ENCODE measurements at places on chromosomes 5 and 9.

- no peak for DNase-seq
Measured at GRCh38 chr5:4625206-4625896, 514.8 kb upstream of the ADAMTS16 start.

DNA sequence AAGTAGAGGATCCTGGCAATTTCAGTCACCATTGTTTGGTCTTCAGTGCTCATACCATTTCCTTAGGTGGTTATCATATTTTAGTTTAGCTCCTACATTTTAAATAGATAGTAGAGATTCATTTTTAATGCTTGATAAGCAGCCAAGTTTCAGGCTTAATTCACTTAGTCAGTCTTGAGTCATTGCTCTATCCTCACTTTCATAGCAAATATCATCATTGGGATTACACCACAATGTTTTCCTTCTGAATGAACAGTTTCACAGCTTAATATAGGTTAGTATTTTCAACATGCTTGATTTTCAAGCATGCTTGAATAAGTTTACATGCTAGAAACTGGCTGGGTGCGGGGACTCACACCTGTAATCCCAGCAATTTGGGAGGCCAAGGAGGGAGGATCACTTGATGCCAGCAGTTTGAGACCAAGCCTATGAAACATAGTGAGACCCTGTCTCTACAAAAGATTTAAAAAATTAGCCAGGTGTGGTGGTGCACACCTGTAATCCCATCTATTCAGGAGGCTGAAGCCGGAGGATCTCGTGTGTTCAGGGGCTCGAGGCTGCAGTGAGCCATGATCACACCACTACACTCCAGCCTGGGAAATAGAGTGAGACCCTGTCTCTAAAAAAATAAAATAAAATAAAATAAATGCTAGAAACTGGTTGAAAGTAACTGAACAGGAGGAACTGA is 339.9 kb downstream of the ADGRV1 start:
- no peak for DNase-seq

DNA sequence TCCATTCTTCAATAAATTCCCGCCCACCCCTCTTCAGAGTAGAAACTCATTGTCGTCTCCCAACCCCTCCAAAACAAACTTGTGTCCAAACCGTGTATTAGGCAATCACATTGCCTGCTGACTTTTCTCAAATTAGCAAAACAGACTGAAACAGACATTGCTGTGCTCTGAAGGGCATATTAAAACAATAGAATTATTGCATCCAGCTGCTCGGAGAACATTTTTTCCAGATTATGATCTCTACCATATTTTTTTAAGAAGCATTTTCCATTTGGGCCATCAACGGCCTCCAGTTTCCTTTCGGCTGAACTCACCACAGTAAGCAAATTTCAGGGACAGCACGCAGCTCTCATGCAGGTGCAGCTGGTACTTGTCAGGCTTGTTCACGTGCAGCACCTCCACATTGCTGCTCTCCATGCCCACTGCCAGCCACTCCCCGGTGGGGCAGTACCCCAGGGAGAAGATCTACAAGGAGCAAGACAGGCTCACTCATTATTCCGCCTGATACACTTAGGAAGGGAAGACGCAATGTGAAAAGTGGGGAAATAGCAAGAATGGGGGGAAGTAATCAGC is 104.1 kb downstream of the TLE1 start:
- DNase-seq: no peak

GRCh38 chr9:87716141-87716540 is 9.8 kb upstream of the CTSL start:
- no peak for DNase-seq

GRCh38 chr5:178123966-178124925 is 6.6 kb upstream of the RMND5B start:
- DNase-seq: no peak

- DNase-seq: peak; percentile 34
Measured at GRCh38 chr9:130751631-130752355, 58.2 kb downstream of the EXOSC2 start.

- DNase-seq: no peak
Measured at GRCh38 chr5:178431063-178431781, 159.0 kb downstream of the COL23A1 start.

DNA sequence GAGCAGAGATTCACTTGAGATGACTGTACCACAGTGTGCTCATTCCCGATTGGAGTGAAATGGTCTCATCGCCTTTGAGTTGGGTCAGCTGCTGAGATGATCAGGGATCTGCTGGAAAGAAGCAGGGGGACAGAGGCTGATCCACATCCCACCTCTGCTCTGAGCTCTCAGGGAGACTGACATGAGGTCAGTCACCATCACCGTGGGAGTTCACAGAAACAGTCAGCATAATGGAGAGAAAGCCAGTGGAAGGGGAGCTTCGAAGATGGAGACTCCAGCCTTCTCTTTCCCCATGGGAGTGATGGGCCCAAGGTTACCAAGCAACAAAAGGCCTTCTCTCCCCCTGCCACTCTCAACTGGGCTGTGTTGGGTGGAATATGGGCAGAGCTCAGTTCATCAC is 276.4 kb downstream of the CDK5RAP2 start:
- DNase-seq: no peak

GRCh38 chr5:7676455-7676854 is 174.5 kb downstream of the CFAP90 start:
- no peak for DNase-seq

DNA sequence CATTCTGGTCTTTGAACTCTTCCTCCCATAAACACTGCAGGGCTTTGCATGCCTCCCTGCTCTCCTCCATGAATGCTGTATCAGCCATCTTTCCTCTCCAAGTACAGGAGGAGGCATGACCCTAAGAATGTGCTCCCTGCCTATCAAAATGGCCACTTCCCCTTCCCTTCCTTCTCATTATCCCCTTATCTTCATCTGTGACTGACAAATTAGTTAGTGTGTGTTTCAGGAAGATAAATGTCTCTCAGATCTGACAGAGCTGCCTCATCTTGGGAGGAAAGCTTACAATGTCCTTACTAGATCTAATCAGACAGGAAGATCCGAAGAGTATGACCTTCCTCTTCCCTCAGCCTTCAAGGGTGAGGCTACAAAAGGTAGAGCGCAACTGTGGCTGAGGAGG is 46.2 kb downstream of the TLR4 start:
- DNase-seq: no peak

GRCh38 chr9:103700195-103700962 is 393.7 kb upstream of the SMC2 start:
- DNase-seq: no peak

DNA sequence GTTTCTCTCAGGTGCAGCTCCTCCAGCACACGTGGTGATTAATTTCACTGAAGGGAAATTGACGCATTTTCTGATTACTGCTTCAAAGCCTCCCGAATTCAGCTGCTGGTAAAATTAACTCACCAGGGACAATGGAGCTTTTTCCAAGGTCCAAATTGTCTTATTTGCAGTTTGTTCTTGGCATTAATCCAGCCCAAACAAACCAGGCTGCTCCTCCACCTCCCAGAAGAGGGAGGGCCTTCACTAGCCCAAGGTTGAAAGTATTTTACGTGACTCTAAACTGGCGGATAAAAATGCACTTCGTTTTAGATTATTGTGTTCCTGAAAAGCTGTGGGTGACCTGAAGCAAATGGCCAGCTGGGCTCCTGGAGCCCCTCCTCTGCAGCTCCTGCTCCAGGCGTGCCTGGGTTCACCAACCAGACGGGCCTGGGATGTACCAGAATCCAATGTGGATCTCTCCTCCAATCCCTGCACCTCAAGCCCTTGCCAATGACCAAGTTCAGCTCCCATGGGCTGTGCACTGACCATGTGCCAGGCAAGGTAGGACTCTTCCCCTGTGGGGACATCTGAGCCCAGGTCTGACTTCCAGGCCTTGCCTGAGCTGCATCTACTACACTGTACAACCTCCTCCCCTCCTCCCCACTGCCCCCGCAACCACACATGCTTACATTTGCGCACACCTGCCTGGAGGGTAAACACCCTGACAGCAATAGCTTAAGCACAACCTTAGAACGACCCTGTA is 193.4 kb downstream of the CDK5RAP2 start:
- DNase-seq: no peak

GRCh38 chr5:122755783-122756182 is 19.1 kb upstream of the SNX2 start:
- no peak for DNase-seq

- no peak for DNase-seq
Measured at GRCh38 chr5:172407822-172408221, 46.5 kb downstream of the SH3PXD2B start.

DNA sequence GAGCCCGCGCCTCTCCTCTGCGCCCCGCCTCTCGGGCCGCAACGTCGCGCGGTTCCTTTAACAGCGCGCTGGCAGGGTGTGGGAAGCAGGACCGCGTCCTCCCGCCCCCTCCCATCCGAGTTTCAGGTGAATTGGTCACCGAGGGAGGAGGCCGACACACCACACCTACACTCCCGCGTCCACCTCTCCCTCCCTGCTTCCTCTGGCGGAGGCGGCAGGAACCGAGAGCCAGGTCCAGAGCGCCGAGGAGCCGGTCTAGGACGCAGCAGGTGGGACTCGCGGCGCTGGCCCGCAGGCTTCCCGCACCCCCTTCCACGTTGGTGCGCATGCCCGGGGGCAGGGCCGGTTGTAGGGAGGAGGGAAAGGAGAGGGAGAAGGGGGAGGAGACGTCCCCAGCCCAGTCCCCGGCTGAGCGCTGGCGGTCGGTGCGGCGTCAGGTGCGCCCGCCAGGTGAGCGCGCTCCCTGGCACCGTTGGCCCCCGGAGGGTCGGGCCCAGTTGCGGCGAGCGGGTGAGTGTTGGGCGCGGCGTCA is at the start of gene OCLN:
Gene OCLN, plus strand, starts transcription at position 400 of the 532 bp plus-strand sequence. CDS start 11,455 bp downstream, outside the sequence.
- peak; percentile 26 for DNase-seq

DNA sequence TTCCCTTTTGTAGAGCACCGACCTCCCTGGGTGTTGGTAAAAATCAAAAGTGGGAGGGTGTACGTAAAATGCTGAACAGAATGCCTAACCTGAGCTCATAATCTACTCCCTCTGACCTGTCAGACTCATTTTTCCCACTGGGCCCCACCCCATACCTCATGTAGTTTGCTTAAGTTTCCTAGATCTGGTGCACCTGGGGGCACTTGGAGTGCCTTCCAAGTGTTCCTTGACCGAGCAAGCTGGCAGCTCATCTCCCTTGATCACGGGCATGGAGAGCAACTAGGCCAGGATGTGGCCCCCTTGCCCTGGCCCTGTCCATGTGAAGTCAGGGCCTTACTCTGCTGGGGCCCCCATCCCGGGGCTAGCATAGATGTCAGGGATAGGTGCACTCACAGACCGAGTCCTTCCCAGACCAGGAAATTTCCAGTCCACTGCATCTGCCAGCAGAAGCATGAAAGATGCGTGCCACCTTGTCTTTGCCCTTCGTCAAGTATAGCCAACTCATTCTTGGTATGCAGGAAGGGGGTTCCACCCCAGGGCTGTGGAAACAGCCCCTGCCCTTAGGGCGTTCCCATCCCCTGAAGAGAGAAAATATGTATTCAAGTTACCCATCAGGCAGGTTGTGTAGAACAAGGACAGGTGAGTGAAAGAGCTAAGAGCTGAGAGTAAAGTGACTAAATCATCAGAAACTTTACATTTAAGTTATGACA is 41.9 kb downstream of the SLC22A5 start:
- no peak for DNase-seq

GRCh38 chr5:80884086-80884813 is 75.9 kb upstream of the RASGRF2 start:
- DNase-seq: no peak

- no peak for DNase-seq
Measured at GRCh38 chr5:175693741-175694140, 35.9 kb downstream of the HRH2 start.

DNA sequence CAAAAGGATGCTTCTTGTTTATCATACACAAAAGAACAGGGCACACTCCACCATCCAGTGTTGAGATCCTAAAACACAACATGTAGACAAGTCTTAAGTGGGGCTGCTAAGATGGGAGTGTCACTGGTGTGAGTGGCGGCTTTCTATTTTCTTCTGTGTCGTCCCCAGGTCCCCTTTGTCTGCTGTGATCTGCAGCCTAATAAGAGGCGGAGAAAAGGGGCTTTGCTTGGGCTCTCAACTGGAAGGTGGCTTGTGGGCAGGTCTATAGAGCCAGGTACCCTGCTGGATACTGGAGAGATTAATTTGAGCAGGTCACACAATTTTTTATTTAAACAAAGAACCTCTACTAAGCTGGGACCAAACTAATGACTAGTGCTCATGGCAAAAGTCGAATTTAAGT is 126.1 kb upstream of the SAP30L start:
- no peak for DNase-seq

DNA sequence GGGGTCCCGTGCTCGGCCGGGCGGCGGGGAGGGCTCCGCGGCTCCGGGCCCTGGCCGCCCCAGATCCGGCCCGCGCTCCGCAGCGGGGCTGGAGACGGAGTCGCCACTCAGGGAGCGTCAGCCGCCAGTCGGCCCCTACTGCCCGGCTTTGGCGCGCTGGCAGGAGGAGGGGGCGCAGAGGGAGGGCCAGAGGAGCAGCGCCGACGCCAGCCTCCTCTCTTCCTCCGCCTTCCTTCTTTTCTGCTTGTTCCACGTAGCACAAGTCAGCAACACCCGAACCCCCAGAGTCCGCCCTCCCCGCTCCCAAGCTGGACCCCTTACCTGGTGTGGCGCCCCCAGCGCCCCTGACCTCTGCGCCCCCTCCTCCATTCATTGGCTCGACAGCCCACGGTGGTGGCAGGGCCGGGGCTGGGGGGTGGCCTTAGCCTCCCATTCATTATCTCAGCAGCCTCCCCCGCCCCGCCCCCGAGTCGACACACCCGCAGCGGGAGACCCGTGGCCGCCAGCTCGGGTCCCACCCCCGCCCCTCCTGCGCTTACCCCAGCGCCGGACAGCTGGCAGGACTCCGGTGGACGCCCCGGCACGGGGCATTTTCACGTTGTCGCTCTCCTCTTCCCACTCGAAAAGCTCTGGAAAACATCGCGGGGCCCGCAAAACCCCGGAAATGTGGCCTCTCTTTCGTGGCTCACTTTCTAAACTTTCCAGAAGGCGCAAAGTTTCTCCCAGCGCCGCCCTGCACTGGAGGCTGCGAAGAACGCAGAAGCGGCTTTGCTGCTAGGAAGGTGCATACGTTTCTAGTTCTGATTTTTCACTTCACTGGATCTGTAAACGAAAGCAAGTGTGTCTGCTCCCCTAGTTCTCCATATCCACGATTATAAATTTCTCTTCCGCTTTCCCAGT is at the start of gene LPAR1:
Gene LPAR1, minus strand, starts transcription at position 140 of the 900 bp plus-strand sequence. CDS start 66,353 bp downstream, outside the sequence.
- peak; percentile 71 for DNase-seq

DNA sequence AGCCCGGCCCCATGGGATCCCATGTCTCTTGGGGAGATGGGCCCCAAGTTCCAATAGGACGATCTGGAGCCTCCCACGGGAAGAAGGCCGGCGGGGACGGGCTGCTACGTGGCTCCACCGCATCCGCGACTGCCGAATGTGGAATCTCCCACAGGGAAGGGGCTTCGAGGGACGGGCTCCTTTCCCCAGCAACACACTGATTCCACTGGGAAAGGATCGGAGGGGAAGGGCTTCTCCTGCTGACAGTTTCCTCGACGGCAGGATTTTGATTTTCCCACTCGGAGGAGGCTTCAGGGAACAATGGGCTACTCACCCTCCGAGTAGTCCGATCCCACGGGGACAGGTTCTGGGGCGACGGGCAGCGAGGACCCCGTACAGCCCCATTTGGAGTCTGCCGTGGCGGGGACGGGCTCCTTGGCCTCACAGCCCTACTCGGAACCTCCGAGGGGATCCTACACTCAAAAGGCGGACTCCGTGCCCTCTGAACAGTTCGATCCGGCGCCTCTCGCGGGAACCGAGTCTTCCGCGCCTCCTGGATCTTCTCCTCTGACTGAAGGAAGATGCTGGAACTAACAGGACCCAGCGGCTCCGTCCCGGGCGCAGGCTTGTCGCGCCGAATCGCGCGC is 1.3 kb downstream of the PROB1 start:
- no peak for DNase-seq

Measured in SK-N-DZ (cell line).